ENCODE measurements at places on chromosomes 5 and 9.
A peak's percentile ranks its signal among the peaks of the same experiment; 100 is the strongest.

DNA sequence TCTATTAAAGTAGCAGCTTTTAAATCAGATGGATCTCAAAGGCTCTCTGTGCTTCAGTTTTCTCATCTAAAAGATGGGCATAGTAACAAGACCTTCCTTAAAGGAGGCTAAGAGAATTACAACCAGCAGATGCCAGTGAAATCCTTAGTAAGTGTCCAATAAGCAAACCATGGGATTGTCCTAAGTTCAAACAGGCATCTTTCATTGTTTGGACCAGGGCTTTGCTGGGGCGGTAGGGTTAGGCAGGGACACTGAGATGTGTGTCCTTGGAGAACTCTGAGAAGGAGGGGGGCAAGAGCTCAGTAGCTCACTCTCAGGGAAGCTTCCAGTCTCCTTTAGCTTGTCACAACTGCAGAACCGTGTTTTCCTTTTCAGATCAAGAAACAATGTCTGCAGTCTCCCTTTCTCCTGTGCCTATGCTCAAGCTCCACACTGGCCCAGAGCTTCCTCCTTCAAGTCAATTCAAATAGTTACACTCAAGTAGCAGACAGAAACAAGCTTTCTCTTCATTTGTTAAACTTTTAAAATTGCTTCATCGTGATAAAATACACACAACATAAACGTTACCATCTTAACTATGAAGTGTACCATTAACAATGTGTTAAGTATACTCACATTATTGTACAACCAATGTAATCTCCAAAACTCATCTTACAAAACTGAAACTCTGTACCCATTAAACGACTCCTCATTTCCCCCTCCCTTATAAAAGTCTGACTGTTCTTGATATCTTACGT lies 216.2 kb downstream of the PIK3R1 start:
- no peak for DNase-seq

DNA sequence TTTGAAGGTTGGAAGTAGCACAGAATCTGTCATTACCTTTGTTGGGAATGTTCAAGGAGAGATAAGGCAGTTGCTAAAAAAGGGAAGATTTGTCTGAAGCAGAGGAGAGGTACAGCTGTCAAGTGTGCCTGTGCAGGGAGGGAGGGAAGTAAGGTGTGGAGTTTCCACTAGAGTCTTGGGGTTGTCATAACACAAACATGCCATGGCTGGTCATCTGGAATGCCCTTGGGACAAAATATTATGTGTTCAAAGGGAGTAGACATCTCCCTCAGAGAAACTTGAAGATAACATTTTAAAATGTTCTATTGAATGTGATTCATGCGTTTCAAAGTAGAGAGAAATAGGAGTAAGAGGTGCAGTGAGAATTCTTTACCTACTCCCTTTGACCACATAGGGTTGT lies 95.0 kb downstream of the MUSK start:
- no peak for DNase-seq

DNA sequence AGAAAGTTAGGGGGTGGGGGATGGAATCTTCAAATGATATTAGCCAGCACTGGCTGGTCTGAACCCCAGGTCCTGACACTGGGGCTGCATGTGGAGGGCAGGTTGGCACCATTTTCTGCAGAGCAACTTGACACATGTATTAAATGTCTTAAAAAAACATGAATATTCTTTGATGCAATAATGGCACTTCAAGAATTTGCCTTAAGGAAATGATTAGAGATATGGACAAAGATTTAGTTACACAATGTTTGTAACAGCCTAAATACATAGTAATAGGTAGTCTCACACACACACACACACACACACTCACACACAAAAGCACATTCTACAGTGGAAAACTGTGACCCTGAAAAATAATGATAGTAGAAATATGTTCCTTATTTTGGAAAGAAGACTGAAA lies 3.6 kb downstream of the SVEP1 start:
- no peak for DNase-seq

- no peak for DNase-seq
Observed at GRCh38 chr5:98992552-98992951, 63.7 kb upstream of the CHD1 start.

- no peak for DNase-seq
Observed at GRCh38 chr5:56569566-56569965, 245.8 kb upstream of the MAP3K1 start.

- DNase-seq = no peak
Observed at GRCh38 chr9:92010705-92011536, 60.9 kb upstream of the ROR2 start.

DNA sequence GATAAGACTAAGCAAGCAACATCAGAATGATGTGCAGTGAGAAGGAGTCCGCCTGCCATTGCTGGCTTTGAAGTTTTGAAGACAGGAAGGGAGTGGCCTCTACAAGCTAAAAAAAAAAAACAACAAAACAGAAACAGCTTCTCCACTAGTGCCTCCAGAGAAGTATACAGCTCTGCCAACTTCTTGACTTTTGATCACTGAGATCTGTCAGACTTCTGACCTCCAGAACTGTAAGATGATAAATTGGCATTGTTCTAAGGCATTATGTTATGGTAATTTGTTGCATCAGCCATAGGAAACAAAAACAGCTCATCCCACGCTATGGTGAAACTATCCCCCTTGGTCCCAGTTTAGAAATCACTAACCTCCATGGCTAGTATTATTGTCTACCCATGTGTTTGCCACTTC lies 131.0 kb upstream of the VCAN start:
- peak; percentile 15 for DNase-seq

DNA sequence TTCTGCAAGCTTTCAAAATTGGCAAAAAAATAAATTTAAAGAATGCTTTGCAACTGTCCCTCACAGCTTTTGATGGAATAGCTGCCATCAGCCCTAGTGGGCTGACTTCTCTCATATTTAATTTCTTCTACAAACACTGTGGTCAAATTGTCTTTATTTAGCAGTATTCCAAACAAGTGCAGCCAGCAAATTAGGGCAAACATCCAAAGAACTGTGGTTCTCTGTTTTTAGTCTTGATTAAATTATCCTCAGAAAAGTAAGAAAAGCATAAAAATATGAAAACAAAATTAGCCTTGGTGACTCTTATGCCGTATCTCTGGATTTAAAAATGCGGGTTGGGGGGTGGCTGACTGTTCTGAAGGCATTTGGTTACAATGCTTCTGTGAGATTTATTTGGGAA lies 95.8 kb upstream of the RETREG1 start:
- DNase-seq = no peak

GRCh38 chr5:75711151-75711550 lies 6.1 kb downstream of the POC5 start:
- no peak for DNase-seq

DNA sequence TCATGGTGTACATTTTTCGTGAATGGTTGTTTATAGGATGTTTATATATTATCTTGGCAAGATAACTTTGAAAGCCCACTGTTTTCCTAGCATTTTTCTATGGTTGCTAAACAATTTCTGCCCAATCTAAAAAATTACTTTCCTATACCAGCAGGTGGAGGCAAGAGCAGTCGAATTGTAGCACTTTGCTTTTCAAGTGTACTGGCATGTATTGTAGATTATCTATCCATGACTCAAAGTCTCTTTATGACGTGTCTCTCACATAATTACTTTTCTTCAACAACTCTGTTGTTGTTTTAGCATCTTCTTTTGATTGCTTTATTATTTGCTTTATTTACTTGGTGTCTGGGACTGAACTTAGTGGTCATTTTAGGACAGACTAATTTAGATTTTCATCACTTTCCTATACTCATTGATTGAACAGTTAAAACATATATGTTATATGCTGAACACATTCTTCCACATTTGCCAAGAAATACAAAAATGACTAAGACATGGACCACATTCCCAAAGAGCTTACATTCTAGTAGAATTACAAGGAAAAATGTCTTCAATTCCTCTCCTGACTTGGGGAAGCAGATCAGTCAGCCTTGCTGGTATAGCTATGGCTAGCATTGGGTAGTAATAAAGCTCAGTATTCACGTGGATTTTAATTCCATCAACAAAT lies 20.7 kb downstream of the NLN start:
- DNase-seq = peak; percentile 22

DNA sequence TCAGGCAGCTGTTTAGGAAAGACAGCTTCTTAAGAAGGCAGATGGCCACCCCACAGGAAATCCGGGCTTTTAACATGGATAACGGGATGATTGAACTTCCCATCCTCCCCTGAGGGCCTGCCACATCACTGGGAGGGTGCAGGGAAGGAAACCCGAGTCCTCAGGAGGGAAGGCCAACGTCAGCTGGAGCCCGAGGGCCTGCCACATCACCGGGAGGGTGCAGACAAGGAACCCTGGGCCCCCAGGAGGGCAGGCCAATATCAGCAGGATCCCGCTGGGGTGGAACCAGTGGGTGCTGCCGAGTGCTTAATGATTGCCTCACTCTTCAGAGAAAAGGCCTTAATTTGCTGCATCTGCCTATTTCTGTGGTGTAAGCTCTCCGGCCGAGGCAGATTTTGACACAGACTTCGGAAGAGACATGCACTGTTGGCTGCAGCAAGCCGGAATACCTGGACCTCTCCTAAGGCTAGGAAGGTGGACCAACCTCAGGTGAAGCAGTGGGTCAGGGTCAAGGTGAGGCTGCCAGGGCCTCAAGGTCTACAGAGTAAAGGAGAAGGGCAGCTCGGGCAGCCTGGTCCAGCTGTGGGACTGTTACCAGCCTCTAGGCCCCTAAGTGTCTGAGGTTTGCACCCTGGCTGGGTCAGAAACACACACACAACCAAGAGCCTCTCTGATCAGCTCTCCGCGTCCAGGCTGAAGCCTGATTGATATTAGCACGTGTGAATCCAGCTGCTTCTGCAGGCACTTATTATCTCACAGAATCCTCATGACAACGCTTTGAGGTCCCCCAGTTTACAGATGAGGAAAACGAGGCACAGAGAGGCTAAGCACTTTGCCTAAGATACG lies 14.8 kb upstream of the COL5A1 start:
- no peak for DNase-seq

DNA sequence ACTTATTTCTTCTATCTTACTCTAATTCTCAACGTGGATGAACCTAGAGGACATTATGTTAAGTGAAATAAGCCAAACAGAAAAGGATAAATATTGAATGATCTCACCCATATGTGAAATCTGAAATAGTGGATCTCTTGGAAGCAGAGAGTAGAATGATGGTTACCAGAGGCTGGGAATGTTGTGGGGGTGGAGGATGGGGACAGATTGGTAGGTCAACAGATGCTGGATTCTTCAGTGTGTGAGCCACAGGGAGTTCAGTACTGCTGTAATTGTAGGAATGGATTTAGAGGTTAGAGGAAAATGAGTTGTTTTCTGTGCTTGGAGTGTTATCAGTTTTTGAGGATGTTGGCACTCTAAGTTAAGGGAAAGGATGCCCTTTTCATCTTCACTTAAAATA lies 190.6 kb downstream of the FBXL7 start:
- DNase-seq = no peak

DNA sequence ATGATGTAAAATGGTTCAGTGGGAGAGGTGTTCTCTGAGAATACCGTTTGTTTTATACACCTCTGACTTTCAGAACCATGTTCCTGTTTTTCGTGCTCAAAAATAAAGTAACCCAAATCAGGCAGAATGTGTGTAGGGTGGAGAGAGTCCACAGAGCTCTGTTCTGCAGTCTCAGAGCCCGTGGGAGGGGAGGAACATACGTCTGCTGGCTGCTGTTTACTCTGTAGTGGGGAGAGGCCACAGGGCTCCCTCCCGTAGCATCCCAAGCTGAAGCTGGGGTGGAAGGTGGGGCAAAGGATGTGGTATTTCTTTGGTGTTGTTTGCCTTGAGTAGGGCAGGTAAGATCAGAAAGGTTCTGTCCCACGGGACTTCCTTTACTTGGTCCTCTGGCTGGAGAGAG lies 348.5 kb downstream of the DNAH5 start:
- no peak for DNase-seq

GRCh38 chr9:133009906-133010582 lies 20.8 kb upstream of the GTF3C5 start:
- no peak for DNase-seq

- DNase-seq = no peak
Observed at GRCh38 chr5:68450245-68450852, 234.8 kb downstream of the PIK3R1 start.

GRCh38 chr9:17862101-17862500 lies 283.2 kb downstream of the SH3GL2 start:
- no peak for DNase-seq

- DNase-seq = no peak
Observed at GRCh38 chr5:112116371-112116770, 302.7 kb downstream of the EPB41L4A start.

GRCh38 chr9:3698076-3698475 lies 172.3 kb upstream of the RFX3 start:
- no peak for DNase-seq

GRCh38 chr5:80516826-80517225 lies 28.9 kb downstream of the FAM151B start:
- no peak for DNase-seq

GRCh38 chr9:94068257-94068656 lies 16.0 kb upstream of the PTPDC1 start:
- DNase-seq = no peak

GRCh38 chr5:123997462-123998215 lies 485.7 kb downstream of the CSNK1G3 start:
- DNase-seq = no peak

- no peak for DNase-seq
Observed at GRCh38 chr9:105554042-105554441, 3.9 kb upstream of the FKTN start.

- no peak for DNase-seq
Observed at GRCh38 chr5:14036514-14036913, 92.0 kb upstream of the DNAH5 start.

GRCh38 chr5:145587710-145588109 lies 247.4 kb downstream of the PRELID2 start:
- no peak for DNase-seq

- no peak for DNase-seq
Observed at GRCh38 chr9:93051680-93052089, 6.8 kb upstream of the SUSD3 start.

DNA sequence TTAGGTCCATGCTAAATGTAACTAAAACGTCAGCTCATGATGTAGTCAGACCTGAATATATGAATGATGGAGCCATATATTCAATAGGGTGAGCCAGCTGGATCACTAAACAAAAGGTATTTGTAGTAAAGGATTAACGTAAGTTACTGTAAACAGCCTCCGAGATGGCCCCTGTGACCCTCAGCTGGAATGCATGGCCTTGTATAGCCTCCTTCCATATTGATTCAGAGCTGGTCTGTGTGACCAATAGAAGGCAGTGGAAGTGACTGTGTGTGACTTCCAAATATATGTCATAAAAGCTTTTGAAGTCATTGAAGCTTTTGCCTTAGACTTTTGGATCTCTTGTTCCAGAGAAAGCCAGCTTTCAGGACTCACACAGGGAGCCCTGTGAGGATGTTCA lies 154.4 kb upstream of the CHD1 start:
- DNase-seq = no peak

GRCh38 chr9:128632486-128632885 lies 24.2 kb downstream of the DYNC2I2 start:
- no peak for DNase-seq

DNA sequence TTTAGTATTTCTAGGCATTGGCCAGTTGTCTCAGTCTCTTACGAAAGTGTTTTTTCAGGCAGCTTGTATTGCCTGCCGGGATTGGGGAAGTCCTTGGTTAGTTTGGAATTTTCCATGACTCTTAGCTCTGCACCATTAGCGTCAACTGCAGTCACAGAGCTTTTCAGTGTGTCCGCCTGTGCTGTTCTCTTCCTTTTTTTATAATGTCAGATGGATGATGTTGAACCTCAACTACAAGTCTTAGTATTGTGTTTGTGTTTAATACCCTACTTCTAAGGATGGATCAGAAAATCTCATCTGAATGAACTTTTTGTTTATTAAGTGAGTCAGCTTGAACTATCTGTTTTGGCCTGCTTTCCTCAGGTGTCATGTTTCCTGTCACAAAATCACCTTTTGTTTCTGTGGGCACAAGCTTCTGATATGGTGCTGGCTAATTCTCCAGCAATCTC lies 33.1 kb downstream of the ATP6V0E1 start:
- DNase-seq = no peak
